Head of caudate nucleus (tissue), 42 donors: ENCODE measurements at places on chromosomes 4 and X.

DNA sequence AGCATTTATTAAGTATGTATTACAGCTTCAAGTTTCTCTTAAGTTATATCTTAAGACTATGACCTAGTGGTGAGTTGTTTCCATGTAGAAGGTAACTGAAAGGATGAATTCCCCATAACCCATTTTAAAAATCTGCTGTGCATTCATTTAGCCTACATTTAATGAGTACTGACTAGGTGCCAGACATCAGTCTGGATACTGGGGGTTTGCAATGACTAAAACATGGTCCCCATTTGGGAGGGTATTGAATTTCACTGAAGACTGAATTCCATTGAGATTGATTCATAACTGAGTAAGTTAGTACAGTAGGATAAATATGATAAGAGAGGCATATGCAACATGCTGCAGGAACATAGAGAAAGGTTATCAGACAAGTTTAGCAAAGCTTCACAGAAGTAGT lies 241.5 kb downstream of the FRAS1 start:
- no peak for DNase-seq

GRCh38 chr4:97394653-97395052 lies 748.6 kb downstream of the STPG2 start:
- DNase-seq: no peak

DNA sequence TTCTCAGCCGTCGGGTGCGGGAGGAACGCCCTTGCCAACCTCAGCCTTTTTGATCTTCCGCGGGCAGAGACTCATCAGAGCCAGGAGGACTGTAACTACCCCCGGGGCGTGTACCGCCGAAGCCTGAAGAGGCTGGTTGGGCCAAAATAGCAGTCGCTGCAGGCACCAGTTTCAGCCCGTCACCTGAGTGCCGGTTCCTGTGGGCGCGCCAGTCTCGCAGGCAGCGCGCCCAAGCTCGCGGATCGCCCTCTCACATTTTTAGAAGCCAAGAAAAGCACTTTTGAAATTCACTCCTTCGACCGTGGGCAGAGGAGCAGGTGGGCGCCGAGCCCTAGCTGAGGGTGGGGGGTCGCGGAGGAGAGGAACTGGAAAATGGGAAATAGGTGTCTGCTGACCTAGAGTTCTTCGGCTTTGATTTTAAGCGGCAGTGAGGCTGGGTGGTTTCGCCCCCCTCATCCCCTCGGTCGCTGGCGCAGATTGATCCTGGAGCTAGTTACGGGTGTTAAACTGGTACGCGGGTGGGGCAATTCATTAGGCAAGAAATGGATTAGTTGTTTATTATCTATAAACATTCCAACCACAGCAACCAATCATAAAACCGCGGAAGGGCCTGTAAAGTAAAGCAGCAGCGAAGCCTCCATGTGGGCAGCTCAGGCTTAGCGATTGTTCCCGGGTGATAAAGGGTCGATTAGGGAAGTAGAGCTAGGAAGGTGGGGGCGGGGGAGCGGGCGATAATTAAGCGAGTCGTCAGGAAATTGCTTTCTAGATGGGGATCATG lies 69.2 kb downstream of the FBXO8 start:
- DNase-seq: no peak

- no peak for DNase-seq
These were observed 39.5 kb upstream of the MAP3K15 start for GRCh38 chrX:19554786-19555185.

GRCh38 chr4:126992910-126993309 lies 639.8 kb upstream of the INTU start:
- no peak for DNase-seq

DNA sequence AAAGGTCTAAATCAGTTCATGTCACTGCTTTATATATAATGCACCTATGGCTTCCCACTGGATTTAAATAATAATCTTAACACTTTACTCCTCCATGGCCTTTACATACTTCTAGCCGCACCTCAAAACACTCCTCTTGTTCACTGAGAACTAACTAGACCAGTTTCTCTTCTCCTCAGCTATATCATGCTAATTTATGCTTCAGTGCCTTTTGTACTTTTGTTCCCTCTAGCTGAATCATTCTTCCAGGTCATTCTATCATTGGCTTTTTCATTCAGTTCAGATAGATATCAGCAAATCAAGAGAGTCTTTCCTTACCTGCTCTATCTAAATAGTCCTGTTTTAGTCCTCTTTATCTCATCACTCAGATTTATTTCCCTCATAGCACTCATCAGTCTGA lies 64.2 kb downstream of the TET2 start:
- no peak for DNase-seq

- no peak for DNase-seq
These were observed 73.9 kb downstream of the ARHGAP6 start for GRCh38 chrX:11591723-11592346.

- DNase-seq: no peak
These were observed 438.7 kb upstream of the AR start for GRCh38 chrX:67104982-67105757.

GRCh38 chrX:107755721-107756120 lies 19.9 kb downstream of the TSC22D3 start:
- no peak for DNase-seq

GRCh38 chrX:121322159-121322558 lies 274.7 kb downstream of the GLUD2 start:
- no peak for DNase-seq

GRCh38 chrX:25105221-25105620 lies 89.5 kb upstream of the ARX start:
- DNase-seq: no peak

DNA sequence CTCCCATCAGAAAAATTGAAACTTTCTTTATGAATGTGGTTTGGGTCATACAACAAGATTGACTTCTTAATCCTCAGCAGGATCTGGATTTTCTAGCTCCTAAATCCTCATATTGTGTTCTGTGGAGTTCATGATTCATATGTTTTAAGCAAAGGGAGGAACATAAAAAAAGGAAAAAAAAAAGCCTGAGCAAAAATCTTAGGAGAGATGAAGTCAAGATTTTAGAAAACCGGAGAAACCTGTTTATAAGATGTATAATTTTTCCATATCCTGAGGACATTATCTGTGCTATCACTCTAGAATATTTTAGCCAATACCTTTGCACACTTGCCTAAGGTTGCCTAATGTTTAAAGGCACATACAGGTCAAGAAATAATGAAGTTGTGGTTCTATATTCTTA lies 7.0 kb upstream of the EREG start:
- no peak for DNase-seq

DNA sequence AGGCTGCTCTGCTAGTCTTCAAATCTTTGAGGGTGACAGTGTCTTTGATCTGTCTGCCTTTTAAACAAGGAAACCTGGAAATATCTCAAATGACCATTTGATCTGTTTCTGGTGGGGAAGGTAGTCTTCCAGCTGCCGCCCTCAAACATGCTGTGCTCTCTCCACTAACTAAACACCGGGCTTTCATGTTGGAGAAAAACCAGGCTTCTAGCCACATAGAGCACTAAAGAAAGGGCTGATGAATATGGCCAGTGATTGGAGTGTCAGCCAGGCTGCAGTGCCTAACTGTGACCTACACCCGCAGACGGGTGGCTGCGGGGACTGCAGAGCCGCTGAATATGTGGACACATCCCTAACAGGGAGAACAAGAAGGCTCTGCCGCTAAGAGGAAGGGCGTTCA lies 85.9 kb downstream of the UNC5C start:
- no peak for DNase-seq

DNA sequence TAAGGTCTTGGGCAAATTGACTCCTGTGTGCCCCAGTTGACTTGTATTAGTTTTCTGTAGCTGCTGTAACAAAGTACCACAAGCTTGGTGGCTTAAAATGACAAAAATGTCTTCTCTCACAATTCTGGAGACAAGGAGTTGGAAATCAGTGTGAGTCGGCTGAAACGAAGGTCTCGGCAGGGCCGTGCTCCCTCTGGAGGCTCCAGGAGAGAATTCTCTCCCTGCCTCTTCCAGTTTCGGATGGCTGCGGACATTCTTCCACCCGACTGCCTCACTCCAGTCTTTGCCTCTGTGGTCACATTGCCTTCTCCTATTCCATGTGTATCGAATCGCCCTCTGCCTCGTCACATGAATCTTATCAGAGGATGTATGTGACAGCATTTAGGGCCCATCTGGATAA lies 66.0 kb upstream of the PHOX2B start:
- DNase-seq: peak; percentile 24

DNA sequence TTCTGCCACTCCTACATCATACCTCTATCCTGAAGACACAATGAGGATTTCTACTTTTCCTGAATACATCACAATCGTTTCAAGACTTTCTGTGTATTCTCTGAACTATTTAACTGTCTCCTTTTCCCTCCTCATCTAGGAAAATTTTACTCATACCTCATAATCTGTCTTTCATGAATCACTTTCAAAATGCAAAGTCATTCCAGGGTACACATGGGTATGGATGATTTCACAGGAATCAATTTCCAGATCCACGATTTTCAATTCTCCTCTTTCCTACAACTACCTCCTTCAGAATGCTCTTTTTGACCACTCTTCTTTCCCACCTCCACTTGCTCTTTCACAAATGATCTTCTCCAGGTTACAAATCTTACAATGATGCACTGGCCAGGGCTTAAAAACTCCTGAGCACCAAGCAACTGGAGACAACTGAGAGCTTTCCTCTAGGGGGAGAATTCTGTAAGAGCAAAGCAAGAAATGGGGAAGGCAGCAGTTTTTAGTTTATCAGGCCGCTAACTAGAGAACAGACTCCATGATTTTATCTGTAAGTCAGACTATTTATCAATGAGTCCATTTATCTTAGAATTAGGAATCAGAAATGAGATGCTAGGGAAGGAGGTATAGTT lies 116.4 kb downstream of the PPP3CA start:
- DNase-seq: no peak

DNA sequence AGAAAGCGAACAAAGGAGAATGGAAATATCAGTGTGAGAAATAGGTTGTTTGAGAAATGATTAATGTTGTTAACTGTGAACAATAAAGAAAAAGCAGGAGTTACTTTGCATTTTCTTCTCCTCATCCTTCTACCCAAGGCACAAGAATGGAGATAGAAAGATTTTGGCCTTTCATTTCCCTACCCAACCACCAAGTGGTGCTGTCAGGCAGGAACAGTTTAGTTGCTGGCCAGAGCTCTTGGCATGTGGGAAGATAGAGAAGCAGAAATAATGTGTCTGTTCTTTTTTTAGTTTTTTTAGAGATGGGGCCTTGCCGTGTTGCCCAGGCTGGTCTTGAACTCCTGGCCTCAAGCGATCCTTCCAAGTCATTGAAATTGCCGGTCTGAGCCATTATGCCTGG lies 12.8 kb downstream of the HOPX start:
- no peak for DNase-seq

DNA sequence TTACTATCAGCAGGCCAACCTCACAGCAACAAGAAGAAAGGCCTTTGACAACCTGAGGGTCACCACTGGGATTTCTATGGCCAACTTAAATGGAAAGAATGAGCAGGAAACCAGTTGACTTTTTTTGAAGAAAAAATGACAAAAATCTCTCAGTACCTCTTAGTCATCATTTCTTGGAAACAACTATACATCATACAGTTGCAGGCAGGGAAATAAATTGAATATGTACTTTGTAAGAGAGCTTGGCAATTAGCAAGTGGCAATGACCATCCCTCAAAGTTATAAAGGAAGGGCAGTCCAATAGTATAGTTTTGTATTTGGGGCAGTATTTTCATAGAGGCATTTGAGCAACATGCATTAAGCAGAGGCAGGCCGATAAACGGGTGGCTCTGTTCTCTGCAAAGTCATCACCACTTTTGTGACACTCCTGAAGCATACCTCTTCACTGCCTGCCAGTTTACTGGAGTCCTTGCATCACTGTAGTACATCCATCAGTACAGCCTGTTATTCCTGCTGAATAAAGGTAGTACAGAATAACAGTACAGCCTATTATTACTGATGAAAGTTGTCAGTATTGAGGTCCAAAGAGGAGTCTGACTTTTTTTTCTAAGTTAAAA lies 83.3 kb upstream of the AMELX start:
- no peak for DNase-seq

DNA sequence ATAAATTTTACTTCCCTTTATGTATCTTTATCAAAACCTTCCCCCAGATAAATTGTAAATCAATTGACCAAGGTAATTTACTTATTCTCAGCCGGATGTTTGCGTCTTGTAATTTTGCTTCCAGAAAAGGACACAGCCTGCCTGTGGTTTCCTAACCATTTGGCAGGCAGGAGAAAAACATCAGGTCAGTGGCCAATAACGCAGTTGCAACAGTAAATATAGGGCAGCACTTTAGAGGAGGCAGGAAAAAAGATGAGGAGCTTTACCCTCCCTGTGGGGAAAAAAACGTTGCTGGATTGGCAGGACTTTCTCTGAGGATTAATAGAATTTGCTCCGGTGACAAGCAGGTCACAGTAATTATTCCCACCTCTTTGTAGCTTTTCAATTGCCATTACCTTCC lies 2618.1 kb downstream of the ARAP2 start:
- no peak for DNase-seq

DNA sequence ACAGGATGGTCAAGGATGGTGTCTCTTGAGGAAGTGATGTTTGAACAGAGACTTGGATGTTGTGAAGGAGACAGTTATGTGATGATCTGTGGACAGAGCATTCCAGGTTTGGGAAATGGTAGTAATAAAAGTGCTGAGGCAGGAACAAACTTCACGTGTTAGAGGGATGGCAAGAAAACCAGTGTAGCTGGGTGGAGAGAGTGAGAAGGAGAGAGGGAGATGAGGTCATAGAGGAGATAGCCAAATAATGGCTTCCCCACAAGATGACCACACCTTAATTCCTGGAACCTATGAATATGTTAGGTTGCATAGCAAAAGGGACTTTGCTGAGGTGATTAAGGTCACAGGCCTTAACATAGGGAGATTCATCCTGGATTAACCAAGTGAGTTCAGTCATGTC lies 75.6 kb upstream of the GPR50 start:
- DNase-seq: no peak

GRCh38 chr4:176210579-176211296 lies 15.4 kb upstream of the SPATA4 start:
- DNase-seq: no peak

- no peak for DNase-seq
These were observed 37.0 kb upstream of the FGF13 start for GRCh38 chrX:138748480-138748879.

DNA sequence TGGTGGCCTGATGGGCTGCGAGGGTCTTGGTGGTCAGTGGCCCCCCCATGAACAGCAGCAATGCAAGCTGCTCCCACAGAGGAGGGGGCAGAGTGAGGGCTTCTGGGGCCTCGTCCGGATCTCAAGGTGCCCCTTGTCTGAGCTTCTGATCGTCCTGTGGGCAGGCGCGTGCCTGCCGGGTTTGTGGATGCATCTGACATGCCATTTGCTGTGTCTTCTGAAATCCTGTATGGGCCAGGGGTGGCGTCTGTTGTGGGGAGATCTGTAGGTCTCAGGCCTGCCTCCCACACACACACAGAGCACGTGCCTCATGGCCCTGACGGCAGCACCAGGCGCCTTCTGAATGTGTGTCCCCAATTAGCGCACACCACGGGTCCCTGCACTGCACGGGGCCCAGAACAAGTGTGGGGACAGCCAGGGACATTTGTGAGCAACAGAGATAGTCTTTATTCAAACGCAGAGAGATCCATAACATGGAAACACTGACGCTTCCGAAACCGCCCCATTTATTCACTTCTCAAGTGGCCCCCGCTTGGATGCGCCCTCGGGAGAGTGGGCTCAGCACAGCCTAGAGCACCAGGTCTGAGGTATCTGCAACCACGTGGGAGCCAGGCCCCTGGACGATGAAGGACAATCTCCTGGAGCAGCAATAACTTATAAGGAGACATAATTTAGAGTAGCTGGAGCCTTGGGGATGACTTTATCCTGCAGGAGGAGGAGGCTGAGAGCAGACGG lies 5.7 kb downstream of the SPON2 start:
- DNase-seq: no peak
